ENCODE measurements at places on chromosomes 4 and X.

DNA sequence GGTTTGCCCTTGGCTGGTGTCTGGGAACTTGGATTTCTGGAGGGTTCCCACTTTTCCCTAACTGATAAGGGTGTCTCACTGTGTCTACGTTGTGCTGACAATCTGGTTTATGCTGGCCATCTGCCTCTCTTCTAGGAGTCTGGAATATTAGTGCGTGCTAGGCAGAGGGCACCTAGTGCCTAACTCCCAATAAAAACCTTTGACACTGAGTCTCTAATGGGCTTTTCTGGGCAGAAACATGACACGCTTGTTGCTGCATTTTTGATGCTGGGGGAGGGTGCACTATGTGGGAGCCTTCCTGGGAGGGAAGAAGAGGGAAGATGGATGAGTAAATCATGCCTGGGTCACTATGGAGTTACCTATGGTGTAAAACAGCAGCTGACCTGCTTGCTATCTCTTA is 16.3 kb upstream of the ZNF41 start:
- DNase-seq = no peak
- H3K4me3 ChIP-seq = peak overlapping the region; percentile 41
- peak overlapping the region; percentile 91 for H3K27ac ChIP-seq
- peaks cover 7% of the 10 kb centered on the region for H3K36me3 ChIP-seq
- H3K27me3 ChIP-seq = no peaks in the 10 kb centered on the region
- peaks cover 60% of the 10 kb centered on the region for H3K4me1 ChIP-seq

DNA sequence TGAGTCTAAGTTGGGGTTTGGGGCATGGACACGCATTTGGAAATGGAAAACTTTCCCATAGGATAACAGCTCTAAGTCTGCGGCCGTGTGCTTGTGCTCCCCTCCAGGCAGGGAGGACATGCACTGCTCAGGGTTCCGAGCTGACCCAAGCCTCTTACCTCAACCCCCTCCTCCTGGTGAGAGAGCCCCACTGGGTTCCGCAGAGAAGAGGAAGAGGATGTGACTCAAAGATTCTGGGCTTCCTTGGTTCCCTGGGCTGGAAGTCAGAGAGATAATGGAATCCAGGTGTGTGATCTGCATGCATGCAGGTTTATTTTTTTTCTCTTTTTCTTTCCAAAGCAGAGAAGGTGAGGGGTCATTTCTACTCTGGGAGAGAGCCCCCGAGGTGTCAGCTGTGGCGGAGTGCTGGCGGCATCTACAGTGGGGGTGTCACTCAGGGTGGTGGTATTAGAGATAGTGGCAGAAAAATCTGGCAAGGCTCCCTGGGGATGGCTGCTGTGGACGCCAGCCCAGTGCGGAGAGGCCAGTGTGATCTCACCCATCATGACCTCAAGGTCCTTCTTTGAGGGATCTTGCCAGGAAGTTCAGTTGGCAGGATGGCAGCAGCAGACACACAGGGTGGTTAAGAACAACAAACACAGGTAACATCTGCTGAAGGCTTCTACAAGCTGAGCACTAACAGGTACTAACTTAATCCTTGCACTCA is 168.7 kb upstream of the HAND2 start:
- DNase-seq = no peak
- H3K27ac ChIP-seq = no peak overlapping the region
- no peaks in the 10 kb centered on the region for H3K36me3 ChIP-seq
- H3K27me3 ChIP-seq = peaks cover 10% of the 10 kb centered on the region
- no peak overlapping the region for H3K4me3 ChIP-seq

DNA sequence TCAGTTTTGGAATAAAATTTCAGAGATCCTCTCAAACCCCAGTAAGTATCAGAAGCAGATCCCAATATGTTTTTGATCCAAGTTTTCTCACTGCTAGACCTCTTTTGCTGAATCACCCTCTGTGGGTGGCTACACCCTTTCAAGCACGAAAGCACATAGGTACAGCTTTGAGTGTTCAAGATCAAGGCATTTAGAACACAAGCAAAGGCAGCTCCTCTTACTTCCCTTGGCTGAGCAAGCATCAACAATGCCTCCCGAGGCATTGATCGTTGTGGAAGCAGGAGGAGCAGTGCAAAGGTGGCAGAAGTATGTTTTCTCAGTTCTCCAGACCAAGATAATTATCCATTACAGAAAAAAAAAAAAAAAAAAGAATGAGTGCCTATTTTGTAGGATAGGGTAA is 72.0 kb upstream of the TSPAN7 start:
- DNase-seq = no peak
- H3K4me1 ChIP-seq = peaks cover 13% of the 10 kb centered on the region
- no peak overlapping the region for H3K4me3 ChIP-seq
- no peaks in the 10 kb centered on the region for H3K36me3 ChIP-seq
- peaks cover 2% of the 10 kb centered on the region for H3K27me3 ChIP-seq
- peak overlapping the region; percentile 43 for H3K27ac ChIP-seq

DNA sequence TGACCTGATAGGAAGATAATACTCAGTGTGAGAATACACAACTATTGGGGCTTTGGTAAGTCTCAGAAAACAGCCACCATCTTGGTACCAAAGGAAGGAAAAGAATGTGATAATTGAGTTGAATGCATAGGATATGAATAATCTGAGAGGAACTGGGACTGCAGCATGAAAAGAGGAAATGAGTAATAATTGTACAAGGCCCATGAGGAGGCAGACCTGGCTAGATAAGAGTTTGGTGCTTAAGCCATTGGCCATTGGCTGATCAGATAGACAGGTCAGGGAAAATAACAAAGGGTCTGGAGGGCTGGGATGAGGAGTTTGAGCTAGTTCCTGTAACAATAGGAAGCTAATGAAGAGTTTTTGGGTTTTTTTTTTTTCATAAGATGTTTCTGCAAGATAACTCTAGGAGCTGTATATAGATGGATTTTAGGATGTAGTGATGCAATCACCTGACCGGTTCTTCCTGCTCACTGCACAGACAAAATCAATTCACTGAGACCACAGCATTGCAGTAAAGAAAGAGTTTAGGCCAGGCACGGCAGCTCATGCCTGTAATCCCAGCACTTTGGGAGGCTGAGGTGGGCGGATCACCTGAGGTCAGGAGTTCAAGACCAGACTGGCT is 5.3 kb upstream of the TRMT2B start:
- no peaks in the 10 kb centered on the region for H3K27me3 ChIP-seq
- H3K4me1 ChIP-seq = no peaks in the 10 kb centered on the region
- no peak overlapping the region for H3K4me3 ChIP-seq
- H3K36me3 ChIP-seq = no peaks in the 10 kb centered on the region

GRCh38 chr4:154018659-154019058 is 229.8 kb upstream of the SFRP2 start:
- H3K27me3 ChIP-seq = peaks cover 5% of the 10 kb centered on the region
- peak; percentile 22 for DNase-seq
- no peak overlapping the region for H3K27ac ChIP-seq
- no peak overlapping the region for H3K4me3 ChIP-seq
- peaks cover 17% of the 10 kb centered on the region for H3K4me1 ChIP-seq

DNA sequence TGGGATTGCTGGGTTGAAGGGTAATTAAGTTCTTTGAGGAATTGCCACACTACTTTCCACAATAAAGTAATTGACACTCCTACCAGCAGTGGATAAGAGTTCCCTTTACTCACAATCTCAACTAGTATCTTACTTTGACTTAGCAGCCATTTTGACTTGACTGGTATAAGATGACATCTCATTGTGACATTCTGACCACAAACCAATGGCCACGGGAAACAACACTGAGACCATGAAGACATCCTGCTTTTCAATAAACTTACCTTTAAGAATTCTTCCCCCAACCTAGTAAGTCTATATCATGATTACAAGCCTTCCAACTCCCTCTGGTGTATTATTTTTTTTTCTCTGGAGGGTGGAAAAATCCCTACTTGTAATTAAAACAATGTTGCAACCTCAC is 66.9 kb upstream of the WDR1 start:
- no peak overlapping the region for H3K27ac ChIP-seq
- no peak for DNase-seq
- no peak overlapping the region for H3K4me3 ChIP-seq
- no peaks in the 10 kb centered on the region for H3K4me1 ChIP-seq
- no peaks in the 10 kb centered on the region for H3K36me3 ChIP-seq
- H3K27me3 ChIP-seq = peaks cover 35% of the 10 kb centered on the region

DNA sequence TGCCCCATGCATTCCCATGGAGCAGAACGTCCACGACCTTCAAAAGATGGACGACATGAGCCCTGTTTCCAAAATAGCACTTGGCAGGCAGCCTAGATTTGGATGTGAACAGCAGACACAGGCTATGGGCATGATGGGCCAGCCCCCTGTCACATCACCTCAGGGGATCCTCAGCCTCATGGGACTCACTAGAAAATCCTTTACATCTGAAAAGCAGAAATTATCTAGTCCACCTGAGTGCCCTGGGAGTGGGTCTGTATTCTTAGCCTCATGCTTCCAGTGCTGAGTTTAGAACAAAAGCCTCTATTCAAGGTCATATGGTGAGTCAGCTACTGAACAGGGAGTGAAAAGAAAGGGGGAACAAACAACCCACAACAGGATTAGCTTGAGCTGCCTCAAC is 35.8 kb downstream of the GRIA3 start:
- no peaks in the 10 kb centered on the region for H3K4me1 ChIP-seq
- H3K36me3 ChIP-seq = peaks cover 43% of the 10 kb centered on the region
- no peak for DNase-seq
- no peak overlapping the region for H3K27ac ChIP-seq

DNA sequence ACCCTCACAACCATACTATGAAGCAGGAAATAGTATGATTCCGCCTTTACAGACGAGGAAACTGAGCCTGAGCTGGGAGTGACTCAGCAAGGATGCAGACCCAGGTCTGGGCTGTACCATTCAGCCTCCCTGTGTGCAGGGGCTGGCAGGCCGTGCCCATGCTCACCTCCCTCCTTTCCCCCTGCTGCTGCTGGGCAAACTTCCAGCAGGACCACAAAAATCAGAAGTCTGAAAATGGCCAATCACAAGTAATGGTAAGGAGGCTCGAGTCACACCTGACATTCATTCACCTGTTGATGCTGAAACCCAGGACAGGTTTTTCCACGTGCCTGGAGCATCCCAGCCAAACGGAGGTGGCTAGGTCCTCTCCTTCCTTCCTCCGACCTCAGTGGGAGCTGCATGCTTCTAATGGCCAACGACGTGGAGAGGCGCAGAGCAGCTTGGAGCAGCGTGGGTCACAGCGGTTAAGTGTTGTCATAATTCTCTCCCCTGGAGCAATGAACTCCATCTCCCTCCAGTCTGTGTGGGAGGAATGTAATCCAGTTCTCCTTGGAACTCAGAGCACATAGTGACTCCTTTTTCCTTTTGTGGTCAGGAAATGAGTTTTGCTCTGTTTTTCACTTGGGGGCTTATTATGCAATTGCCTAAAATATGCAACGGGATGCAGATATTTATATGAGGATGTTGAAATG is 371.7 kb downstream of the BCOR start:
- peaks cover 40% of the 10 kb centered on the region for H3K4me1 ChIP-seq
- H3K36me3 ChIP-seq = no peaks in the 10 kb centered on the region
- H3K4me3 ChIP-seq = no peak overlapping the region
- H3K27me3 ChIP-seq = peaks cover 47% of the 10 kb centered on the region

DNA sequence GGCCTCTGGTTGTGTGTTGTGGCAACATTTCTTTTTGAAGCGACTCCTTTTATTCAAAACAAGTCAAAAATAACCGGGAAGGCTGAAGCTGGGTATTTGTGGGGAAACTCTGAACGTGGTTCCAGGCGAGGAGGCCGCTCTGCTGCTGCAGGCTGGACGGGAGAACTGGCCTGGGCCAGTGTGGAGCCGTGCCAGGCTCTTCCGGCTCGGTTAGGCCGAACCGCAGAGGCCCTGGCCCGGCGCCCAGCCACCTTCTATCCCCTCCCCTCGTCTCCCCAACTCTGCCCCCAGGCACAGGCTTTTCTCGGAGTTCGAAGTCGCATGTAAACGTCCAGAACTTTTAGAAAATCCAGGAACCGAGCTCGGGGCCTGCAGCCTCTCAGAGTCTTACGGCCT is 2.4 kb upstream of the BCOR start:
- H3K4me1 ChIP-seq = peaks cover 52% of the 10 kb centered on the region
- no peak overlapping the region for H3K27ac ChIP-seq
- peak overlapping the region; percentile 59 for H3K4me3 ChIP-seq
- DNase-seq = no peak
- H3K27me3 ChIP-seq = peaks cover 14% of the 10 kb centered on the region
- no peaks in the 10 kb centered on the region for H3K36me3 ChIP-seq

DNA sequence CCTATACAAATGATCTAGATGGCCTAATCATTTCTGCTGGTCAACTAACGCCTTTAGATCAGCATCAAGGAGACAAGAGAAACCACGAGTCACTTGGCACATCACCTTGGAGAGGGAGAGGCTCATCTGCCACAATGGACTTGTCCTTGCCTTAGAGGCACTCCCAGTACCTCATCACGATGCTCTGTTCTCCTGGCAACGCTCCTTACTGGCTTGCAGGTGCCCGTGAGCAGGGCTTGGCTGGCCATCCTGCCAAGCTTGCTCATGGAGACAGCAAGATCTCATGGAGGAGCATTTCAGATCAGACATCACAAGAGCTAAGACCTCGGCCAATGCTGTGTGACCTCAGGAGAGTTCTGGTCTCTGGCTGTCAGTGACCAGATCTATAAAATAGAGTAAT is 2.7 kb upstream of the SMIM20 start:
- H3K4me1 ChIP-seq = peaks cover 24% of the 10 kb centered on the region
- no peak overlapping the region for H3K4me3 ChIP-seq
- DNase-seq = no peak
- peaks cover 28% of the 10 kb centered on the region for H3K27me3 ChIP-seq
- H3K36me3 ChIP-seq = no peaks in the 10 kb centered on the region

- no peak overlapping the region for H3K4me3 ChIP-seq
- no peak for DNase-seq
- H3K27ac ChIP-seq = no peak overlapping the region
- no peaks in the 10 kb centered on the region for H3K27me3 ChIP-seq
- H3K4me1 ChIP-seq = no peaks in the 10 kb centered on the region
- peaks cover 4% of the 10 kb centered on the region for H3K36me3 ChIP-seq
These were observed 99.1 kb upstream of the FAM47C start for GRCh38 chrX:36908801-36909675.

- H3K4me1 ChIP-seq = peaks cover 9% of the 10 kb centered on the region
- no peak for DNase-seq
- H3K36me3 ChIP-seq = no peaks in the 10 kb centered on the region
- H3K27ac ChIP-seq = no peak overlapping the region
- peaks cover 38% of the 10 kb centered on the region for H3K27me3 ChIP-seq
These were observed 4.7 kb downstream of the GLRB start for GRCh38 chr4:157080605-157081004.

DNA sequence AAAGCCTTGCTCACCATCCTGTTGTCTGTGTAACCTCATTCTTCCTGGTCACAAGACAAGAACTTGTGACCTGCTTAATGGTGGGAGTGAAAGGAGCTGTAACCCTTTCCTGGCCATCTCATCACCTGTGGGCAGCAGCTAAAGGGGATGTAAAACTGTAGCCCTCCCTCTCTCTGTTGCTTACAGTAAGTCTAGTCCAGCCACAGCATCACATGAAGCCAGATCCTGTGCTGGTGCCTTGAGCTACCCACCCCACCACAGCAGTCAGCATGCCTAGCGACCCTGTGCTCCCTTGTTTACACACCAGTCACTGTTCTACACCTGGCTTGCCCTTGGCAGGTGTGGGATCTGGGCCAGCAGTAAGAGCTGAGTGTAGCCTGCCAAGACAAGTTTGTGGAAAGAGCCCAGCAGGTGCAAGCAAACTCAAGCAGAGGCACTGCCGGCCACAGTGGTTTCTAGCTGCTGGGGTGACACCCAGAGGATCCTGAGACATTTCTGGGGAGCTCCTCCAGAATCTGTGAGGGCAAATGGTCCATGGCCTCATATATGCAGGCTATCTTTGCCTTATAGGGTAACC is 41.0 kb downstream of the UGT2B28 start:
- no peaks in the 10 kb centered on the region for H3K4me1 ChIP-seq
- H3K4me3 ChIP-seq = no peak overlapping the region
- H3K27me3 ChIP-seq = no peaks in the 10 kb centered on the region
- no peak overlapping the region for H3K27ac ChIP-seq
- no peak for DNase-seq

GRCh38 chrX:25442499-25442898 is 426.7 kb upstream of the ARX start:
- no peaks in the 10 kb centered on the region for H3K4me1 ChIP-seq
- no peak for DNase-seq
- H3K27ac ChIP-seq = no peak overlapping the region

Data from nephron progenitor cell (in vitro differentiated cells).